ENCODE measurements at places on chromosomes 7 and 10.

- DNase-seq = no peak
Measured at GRCh38 chr10:82453678-82454293, 578.8 kb downstream of the NRG3 start.

- no peak for DNase-seq
Measured at GRCh38 chr7:70520611-70521010, 611.3 kb upstream of the GALNT17 start.

GRCh38 chr7:157442456-157442855, 105.7 kb downstream of the DNAJB6 start:
- no peak for DNase-seq

- no peak for DNase-seq
Measured at GRCh38 chr10:88497913-88498312, 85.2 kb downstream of the RNLS start.

Measured in hematopoietic multipotent progenitor cell treated with erythropoietin and hydrocortisone succinate and interleukin-3 and kit ligand, for 8 days (in vitro differentiated cells).